WTC11 (cell line): ENCODE measurements at places on chromosomes 4 and X.

- no peak for DNase-seq
Measured at GRCh38 chr4:158824425-158825274, 55.8 kb downstream of the FNIP2 start.

GRCh38 chr4:169205075-169205743 lies 65.5 kb downstream of the SH3RF1 start:
- no peak for DNase-seq

DNA sequence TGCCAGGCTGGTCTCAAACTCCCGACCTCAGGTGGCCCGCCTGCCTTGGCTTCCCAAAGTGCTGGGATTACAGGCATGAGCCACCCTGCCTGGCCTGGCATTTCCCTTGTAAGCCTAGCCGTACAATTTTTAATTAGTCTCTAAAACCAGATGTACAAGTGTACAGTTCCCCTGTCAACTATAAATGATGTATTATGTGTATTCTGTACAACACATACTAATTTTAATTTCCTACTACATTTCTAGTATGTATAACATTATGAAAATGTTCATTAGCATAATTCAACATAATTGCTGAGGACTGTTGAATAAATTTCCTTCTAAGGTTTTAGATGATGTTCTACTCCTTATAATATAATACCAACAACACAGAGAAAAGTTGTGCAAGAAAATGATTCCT lies 27.8 kb downstream of the TBC1D1 start:
- no peak for DNase-seq

DNA sequence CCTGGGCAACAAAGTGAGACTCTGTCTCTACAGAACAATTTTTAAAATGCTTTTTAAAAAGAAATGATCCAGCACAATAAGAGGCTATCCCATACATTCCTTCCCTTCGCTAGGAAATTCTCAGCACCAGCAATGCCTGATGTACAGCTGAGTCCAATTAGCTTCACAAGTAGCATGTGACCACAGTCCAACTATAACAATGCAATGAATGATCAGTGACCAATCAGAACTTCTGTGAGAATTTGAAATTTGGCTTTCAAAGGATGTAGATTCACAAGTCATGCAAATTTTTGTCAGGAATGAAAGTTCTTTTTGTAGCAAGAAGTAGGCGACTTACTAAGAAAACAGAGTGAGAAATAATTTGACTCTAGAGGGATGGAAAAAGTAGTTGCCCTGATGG lies 278.5 kb upstream of the UGT8 start:
- no peak for DNase-seq

DNA sequence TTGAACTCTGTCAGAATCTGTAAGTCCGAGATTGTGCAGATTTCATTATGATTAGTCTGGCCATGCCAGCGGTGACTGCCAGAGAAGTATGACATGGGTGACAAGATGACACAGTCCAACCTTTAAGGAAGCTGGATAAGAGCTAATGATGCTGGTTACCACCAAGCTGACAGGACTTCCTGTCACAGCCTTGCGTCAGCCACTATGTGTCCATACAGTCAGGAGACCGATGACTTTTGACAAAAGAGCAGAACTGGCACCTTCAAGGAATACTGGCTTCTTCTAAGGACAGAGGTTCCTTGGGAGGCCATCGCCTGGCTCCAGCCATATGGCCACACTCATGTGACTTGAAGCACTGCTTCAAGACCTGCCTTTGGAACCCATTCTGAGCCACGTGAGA lies 67.2 kb upstream of the TFDP3 start:
- DNase-seq: no peak

GRCh38 chrX:134711135-134711921 lies 53.1 kb upstream of the PLAC1 start:
- no peak for DNase-seq

DNA sequence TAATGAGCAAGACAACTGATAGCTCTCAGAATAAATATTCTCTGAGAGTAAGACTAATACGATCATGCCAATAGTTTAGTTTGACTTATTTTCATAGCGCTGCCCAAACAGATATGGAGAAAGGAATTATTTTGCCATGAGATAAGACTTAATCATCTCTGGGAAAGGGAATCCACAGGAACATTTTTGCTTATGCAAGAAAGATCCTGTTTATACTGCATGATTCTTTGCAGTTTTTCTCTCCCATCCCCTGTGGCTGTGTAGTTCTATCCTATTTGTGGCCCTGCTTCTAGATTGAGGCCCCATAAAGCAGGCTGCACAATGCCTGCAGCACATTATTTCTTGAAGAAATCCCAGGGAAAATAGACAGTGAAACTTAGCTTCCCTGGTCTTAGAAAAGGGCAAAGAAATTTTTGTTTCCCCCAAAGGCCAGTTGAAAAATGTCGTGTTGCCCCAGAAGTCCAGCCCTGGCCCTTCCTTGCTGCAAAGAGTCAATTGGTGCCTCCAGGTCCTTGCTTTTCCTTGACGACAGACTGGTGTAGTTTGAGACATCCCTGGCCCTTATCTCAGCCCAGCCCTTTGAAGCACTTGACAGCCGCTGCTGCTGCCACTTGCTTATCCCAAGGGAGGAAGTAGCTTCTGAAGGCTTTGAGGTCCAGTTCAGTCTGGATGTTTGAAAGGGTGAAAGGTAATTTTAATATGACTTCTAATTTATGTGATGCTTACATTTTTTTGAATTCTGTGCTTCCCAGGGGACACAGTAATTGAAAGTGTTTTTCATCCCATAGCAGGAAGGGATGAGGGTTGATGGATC lies 45.0 kb upstream of the SH3RF1 start:
- DNase-seq: no peak

DNA sequence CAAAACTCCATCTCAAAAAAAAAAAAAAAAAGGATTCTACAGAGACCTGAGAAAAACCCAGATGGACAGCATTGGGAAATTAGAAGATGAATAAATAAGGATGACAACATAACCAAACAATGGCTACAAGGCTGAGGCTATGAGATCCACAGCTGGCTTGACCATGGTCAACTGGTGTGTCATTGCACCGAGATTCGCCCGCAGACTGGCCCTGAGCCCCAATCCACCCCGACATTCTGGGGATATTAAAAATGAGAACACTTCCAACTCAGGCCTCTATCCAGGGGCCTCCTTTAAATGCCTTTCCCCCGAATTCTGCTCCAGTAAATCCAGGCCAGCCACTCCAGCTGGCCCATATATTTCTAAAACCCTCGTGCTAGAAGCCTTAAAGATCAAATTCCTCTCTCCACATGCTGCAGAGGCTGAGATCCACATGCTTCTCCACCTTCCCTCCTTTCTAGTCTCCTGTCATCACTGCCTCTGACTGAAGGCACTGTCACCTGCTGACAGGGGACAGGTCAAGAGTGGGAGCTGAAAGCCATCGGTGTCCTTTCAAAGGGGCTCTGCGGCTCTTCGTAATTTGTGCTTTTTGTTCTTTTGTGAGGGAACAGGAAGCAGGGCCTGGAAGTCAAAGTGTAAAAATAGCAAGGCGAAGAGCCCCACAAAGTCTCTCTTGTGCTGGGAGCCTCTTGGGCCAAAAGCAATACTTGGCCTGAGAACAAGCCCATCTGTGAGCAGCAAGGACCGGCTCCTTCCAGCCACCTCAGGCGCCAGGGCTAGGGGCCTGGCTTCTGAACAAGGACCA lies 203.7 kb downstream of the NSUN7 start:
- no peak for DNase-seq

DNA sequence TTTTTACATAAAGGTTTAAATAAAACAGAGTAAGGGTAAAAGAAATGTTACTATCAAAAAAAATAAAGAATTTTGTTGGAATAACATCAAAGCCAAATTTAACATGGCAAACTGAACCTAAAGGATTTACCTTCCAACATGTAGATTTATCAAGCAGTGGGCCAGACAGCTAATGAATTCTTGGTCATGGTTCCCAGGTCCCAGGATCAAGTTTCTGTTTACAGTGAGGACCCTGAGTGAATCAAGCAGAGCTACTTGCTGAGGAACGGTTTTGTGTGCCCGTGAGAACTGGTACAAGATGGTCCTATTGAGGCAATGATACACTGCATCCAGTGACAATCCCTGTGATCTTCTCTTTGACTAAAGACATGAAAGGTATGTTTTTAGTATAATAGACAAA lies 157.1 kb downstream of the CDS1 start:
- no peak for DNase-seq
